Stimulated activated CD8-positive, alpha-beta memory T cell treated with anti-CD3 and anti-CD28 coated beads, Interleukin-4, amount 100 ng/mL, for 1 hour (primary cell): ENCODE measurements at places on chromosomes 11 and 22.

DNA sequence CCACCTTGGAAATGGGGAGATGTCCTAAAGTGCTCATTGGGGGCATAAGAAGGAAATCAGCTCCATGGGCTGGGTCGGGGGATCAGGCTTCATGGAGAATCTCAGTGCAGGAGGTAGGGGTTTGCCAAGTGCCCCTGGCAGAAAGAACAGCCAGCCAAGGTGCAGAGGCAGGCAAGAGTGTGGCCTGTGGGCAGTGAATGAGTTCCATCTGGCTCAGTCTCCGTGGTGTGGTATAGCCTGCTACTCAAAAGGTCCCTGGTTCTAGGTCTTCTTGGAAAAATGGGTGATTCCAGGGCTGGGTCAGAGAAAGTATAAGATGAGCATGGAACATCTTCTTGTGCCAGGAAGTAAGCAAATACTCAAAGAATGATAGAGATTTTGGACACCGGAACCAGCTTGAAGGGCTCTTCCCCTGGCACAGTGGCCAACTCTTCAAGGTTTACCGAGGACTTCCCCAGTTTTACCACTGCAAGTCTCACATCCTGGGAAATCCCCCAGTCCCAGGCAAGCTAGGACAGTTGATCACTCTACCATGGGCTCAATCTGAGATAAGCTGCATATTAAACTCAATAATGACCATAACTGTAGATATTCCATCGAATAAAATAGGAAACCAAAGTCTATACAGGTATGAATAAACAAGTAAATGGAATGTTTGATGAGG, 10.6 kb upstream of the ARAP1 start:
- no peak for DNase-seq

DNA sequence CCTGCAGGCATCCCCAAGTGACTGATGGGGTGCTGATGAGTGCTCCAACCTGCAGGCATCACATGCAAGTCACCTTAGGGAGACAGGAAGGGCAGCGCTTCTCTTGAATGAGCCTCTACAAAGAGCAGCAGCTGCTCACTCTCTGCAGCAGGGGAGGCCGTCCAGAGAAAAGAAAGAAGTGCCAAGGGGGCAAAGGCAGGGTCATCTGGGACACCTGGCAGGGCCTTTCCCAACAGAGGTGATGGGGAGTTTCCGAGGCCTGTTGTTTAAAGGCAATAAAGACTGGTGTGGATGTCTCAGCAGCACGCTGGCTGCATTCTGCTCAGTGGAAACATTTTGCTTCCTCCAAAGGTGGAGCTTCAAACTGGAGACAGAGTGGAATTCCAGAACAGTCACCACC, 113.7 kb downstream of the ETS1 start:
- no peak for DNase-seq

GRCh38 chr22:38755911-38756532, at the start of gene SUN2:
Gene SUN2, minus strand, starts transcription at chr22:38755998. Its CDS starts 3,370 bp downstream, at chr22:38752628.
- DNase-seq: peak; percentile 84

GRCh38 chr11:87125257-87125656, 87.5 kb downstream of the TMEM135 start:
- no peak for DNase-seq

GRCh38 chr22:30171008-30171407, 75.6 kb downstream of the LIF start:
- no peak for DNase-seq

- no peak for DNase-seq
Measured at GRCh38 chr22:50436015-50436830, 38.6 kb downstream of the SBF1 start.

- no peak for DNase-seq
Measured at GRCh38 chr22:43554694-43555365, 143.0 kb downstream of the MPPED1 start.

DNA sequence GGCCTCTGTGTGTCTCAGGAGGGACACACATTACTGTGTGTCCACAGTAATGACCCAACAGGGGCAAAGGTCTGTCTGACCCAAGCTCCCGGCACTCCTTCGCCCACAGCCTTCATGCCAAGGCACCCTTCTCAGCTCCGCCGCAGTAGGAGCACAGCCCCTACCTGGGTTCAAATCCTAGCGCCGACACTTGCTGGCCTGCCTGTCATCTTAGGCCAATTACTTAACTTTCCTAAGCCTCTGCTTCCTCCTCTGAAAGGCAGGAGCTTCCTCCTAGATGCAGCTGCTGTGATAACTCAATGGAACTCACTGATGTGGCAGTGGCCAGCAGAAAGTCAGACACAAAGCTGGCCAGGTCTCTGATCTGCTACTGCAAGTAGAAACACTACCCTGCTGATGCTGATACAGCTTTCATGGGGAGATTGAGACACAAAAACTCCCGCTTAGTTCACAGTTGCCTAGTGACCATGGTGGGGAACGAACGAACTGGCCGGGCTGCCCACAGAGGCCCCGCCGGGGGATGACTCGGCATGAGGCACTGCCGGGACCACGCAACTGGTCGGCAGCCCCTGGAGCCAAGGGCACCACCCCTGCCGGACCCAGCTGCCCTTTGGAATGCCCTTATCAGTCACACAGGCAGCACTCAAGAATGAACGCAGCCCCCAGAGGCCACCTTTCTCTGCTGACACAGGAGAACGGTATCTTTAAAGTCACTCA, 8.1 kb downstream of the EHD1 start:
- DNase-seq: no peak

GRCh38 chr11:119791701-119792151, 62.7 kb upstream of the NECTIN1 start:
- no peak for DNase-seq

DNA sequence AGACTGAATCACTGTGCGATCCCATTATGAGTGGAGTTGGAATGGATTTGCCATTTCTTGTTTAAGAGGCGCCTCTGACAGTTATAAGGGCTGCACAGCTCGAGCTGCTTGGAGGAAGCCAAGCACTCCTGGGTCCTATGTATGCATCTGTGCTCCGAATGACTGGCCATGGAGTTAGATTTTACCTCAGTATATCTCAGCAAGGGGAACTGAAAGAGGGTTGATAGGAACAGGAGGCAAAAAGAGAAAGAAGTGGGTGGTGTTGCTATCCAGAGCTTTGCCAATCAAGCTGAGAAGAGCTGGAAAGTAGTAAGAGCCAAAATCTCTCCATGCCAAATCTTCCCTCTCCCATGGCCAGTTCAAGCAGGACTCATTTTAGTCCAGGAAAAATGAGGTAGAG, 632.0 kb upstream of the KIRREL3 start:
- DNase-seq: no peak

DNA sequence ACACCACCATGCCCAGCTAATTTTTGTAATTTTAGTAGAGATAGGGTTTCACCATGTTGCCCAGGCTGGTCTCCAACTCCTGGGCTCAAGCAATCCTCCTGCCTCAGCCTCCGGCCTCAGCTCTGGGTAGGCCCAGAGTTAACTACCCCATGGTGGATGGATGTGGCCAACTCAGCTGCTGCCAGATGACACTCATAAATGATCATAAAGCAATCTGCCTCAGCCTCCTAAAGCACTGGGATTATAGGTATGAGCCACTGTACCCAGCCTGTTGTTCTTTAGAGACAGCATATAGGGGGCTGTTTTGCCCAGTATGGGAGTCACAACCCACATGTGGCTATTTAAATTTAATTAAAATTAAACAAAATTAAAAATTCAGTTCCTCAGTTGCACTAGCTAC, 54.3 kb downstream of the LARGE1 start:
- DNase-seq: no peak

GRCh38 chr22:42591987-42592386, 22.7 kb downstream of the POLDIP3 start:
- DNase-seq: no peak

GRCh38 chr11:111095327-111095726, 150.2 kb upstream of the POU2AF2 start:
- DNase-seq: no peak

GRCh38 chr11:48052183-48053044, 72.1 kb downstream of the PTPRJ start:
- DNase-seq: no peak

DNA sequence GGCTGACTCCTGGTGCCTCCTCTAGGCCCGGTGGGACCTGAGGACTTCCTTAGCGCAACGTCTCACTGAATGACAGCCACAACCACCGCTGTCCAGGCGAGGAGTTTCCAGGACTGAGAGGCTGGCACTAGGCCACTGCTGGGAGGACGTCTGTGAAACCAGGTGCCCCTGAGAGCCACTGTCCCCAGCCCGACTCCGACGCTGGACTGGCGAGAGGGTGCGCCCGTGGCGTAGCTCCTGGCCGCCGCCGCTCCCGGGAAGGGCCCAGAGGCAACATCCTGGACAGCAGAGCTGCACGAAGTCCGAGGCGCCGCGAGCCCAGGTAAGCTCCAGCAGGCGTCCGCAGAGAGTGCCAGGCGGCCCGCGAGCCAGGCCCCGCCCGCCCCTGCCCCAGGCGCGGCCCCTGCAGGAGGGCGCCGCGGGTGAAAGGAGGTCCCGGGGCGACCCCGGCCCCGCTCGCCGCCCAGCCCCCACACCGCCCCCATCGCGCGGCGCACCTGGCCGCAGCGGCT, 525 bp downstream of the DGCR2 start:
- no peak for DNase-seq

DNA sequence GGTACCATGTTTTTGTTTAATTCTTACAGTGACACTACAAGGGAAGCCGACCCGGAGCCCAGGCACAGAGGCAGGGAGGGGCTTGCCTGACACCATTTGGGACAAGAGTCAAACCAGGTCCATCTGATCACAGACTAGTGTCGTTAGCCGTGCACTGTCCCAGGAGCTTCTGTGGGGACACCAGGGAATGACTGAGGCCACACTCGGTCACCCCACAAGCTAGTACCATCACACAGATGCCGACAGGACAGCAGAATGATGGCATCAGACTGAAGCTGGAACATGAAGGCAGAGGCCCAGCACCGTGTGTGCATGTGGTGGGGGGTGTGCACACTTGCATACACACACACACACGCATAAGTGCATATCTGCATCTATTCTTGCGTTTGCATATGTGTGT, 61.5 kb upstream of the NECTIN1 start:
- no peak for DNase-seq

GRCh38 chr11:60842668-60843600, 1.0 kb downstream of the CCDC86 start:
- DNase-seq: no peak

GRCh38 chr11:74845978-74846517, 97.4 kb downstream of the RNF169 start:
- no peak for DNase-seq
